Foreskin keratinocyte (primary cell): ENCODE measurements at places on chromosomes 4 and X. TPM values are rescaled to one million over a fixed set of nuclear protein-coding genes. Genes with fewer than 3 reads are reported as not detected.

- no peak for DNase-seq
Observed at GRCh38 chrX:439241-439640, 52.5 kb upstream of the PPP2R3B start.

The SNX12 gene
- total RNA-seq: 58.6 and 60.4 TPM in 2 replicates

- no peak for DNase-seq
Observed at GRCh38 chr4:163804001-163804400, 309.5 kb downstream of the TMA16 start.

- peak; percentile 1 for DNase-seq
Observed at GRCh38 chrX:102345916-102346315, 93.9 kb downstream of the NXF2B start.

The MAGED4 gene
- total RNA-seq: 3.7 and 6.0 TPM in 2 replicates

DNA sequence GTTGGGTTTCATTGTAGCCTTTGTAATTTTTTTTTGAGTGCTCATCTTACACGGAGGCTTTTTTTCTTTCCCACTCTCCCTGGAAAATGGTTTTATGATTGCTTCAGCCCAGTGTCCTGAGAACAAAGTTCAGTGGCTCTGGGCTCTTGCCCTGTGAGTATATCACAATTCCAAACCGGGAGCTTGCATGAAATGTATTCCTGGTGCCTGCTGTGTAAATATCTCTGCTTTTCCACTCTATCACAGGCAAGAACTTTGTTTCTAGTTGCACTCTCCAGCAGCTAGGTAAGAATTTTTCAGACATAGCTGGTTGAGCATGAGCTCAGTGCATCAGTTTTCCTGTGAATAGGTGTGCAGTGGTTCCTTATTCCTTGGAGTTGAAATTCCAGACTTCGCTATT is 60.8 kb downstream of the SUPT20HL2 start:
- DNase-seq: no peak

The KLHL2 gene
- 14.0 and 16.7 TPM in 2 replicates for total RNA-seq

The PF4V1 gene
- total RNA-seq: not detected in 2 replicates

GRCh38 chr4:70654605-70655011 is 11.7 kb downstream of the JCHAIN start:
- DNase-seq: no peak

DNA sequence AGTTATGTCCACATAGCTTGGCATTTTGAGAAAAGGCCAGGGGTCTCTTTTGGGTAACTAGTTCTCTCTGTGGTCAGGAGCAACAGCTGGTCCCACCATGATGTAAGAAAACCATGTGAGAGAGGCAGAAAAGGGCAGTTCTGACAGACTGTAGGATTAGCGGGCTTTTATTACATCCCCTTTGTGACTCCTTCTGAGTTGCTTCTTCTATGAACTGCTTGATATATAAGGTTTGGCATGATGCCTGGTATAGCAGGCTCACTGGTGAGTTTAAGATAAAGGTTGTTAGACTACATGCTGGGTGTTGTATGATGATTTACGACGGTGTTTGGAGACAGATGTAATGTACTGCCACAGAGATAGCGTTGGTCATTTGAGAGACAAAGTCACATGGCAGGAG is 2308.1 kb upstream of the AGA start:
- DNase-seq: peak; percentile 10

DNA sequence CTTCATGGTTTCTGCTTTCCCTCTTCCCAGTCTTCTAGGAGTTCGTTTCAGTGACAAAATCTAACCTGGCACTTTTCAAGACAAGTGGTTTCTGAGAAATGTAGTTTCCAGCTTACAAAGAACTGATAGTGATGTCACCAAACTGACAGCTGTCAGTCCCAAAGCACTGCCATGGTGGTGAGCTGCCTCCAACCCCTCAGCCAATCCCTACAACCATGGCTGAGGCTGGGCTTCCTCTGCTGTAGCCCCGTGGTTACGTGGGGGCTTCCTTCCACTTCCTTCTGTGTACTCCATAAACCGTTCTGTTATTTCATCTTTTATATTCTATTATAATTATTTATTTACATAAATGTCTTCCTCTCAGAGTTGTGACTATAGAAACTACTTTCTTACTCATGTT is 198.6 kb upstream of the AGA start:
- DNase-seq: no peak

GRCh38 chrX:79081895-79082512 is 62.5 kb upstream of the GPR174 start:
- DNase-seq: no peak

- no peak for DNase-seq
Observed at GRCh38 chr4:151766691-151767090, 5.9 kb upstream of the GATB start.

DNA sequence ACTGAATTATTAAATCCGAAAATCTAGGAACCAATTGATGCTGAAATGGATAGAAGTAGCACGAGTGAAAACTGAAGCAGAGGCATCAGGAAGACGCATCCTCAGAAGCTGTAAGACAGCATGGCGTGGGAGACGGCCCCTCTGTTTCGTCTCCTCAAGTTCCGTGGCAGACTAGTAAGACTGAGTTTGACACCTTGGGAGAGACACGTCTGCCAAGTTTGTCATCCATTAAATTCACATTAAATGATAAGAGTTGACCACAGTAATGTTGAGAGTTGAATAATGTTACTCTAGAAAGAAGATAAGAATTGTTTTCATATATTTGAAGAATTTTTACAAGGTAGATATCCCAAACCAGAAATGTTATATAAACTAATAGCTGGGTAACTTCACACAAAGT is 736.1 kb upstream of the FRG1 start:
- no peak for DNase-seq

DNA sequence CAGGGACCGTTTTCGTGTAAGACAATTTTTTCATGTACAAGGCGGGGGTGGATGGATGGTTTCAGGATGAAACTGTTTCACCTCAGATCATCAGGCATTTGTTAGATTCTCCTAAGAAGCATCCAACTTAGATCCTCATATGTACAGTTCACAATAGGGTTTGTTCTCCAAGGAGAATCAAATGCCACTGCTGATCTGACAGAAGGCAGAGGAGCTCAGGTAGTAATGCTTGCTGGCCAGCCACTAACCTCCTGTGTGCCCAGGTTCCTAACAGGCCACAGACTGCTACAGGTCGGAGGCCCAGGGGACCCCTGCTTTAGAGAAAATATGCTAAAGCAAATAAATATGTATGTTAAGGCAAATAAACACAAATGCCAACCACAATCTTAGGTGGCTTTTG is 61.3 kb downstream of the PPP3CA start:
- no peak for DNase-seq

DNA sequence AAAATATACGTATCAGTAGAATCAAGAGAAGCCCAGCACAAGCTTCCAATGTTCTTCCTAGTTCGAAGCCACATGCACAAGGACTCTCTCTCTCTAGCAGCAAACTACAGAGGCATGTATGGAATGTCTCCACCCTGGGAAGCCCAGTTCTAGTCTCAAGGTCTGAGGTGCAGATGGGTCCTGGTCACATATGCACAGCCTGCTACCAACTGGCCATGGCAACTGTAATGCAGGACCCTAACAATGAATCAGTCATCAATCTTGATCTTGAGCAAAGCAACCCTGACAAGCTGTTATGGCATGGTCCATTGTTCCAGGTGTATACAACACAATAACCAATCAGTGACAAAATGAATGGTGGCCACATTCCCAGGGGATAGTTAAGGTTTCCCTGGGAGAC is 55.8 kb downstream of the MBNL3 start:
- no peak for DNase-seq

DNA sequence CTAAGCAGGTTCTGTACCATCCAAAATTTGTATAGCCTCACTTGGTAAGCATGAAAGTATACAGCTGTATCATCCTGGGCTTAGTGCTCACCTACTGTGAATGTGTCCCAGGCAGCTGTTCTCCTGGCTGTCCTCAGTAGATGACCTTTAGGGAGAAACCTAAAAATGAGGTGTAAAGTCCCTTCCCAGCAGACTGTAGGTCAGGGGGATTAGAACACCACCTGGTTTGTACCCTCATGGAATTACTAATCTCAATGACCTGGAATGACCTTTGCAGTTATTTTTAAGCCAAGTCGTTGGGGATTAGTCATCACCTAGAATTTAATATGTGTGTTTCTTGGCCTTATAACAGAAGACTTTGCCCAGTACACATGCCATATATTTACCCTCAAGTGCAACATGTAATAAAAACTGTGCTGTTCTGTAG is 39.1 kb upstream of the MBTPS2 start:
- DNase-seq: no peak

- no peak for DNase-seq
Observed at GRCh38 chrX:3320471-3321046, 25.9 kb downstream of the MXRA5 start.

DNA sequence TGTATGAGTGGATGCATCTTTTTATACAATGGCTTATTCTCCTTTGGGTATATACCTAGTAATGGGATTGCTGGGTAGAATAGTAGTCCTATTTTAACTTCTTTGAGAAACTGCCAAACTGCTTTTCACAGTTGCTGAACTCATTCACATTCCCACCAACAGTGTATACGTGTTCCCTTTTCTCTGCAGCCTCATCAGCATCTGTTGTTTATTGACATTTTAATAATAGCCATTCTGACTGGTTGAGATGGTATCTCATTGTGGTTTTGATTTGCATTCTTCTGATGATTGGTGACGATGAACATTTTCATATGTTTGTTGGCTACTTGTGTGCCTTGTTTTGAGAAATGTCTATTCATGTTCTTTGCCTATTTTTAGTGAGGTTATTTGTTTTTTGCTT is 687.0 kb upstream of the EPHA5 start:
- DNase-seq: peak; percentile 10

DNA sequence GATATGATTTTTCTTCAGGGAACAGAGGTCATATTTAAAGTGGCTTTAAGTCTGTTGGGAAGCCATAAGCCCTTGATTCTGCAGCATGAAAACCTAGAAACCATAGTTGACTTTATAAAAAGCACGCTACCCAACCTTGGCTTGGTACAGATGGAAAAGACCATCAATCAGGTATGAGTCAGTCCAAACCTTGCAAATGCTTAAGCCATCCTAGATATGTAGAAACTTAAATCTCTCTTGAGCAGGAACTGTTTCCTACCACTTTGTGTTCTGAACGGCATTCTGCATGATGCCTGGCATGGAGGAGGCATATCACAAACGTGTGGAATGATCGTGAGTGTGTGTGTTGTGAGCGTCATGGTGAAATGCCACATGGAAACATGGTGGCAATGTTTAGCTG is 164.8 kb downstream of the PTTG2 start:
- no peak for DNase-seq

DNA sequence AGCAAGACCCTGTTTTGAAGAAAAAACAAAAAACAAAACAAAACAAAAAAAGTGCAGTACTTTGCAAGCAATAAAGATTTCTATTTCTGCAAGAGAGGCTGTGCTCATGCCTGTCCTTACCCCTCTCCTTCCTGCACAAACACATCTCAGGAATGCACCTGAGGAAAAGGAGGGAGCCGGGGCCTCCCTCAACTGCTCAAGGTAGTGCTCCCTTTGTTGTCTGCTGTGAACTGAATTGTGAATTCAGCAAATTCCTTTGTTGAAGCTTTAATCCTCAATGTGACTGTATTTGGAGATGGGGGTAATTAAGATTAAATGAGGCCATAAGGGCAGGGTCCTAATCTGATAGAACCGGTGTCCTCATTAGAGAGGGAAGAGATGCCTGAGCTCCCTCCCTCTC is 13.9 kb downstream of the FTSJ1 start:
- peak; percentile 60 for DNase-seq

DNA sequence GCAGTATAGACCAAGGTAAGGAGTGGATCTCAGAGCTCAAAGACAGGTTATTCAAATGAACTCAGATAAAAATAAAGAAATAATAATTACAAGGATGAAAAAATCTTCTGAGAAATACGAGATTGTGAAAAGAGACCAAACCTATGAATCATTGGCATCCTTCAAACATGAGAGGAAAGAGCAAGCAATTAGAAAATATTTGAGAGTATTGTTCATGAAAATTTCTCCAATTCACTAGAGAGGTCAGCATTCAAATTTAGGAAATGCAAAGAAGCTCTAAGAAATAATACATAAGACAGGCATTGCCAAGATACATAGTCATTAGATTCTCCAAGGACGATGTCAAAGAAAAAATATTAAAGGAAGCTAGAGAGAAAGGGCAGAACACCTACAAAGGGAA is 93.5 kb upstream of the GALNTL6 start:
- DNase-seq: no peak

The TRPC5OS gene
- total RNA-seq: not detected in 2 replicates

The LIMCH1 gene
- total RNA-seq: 0.25 and 0.65 TPM in 2 replicates

The PABPC1L2A gene
- total RNA-seq: not detected in 2 replicates

- DNase-seq: no peak
Observed at GRCh38 chrX:39309721-39310152, 508.5 kb downstream of the MID1IP1 start.

GRCh38 chr4:8379281-8379680 is 61.2 kb downstream of the ACOX3 start:
- DNase-seq: no peak

GRCh38 chr4:89829470-89830138 is 7.4 kb downstream of the SNCA start:
- peak; percentile 64 for DNase-seq

GRCh38 chrX:44914532-44915198 is 41.7 kb downstream of the KDM6A start:
- no peak for DNase-seq

DNA sequence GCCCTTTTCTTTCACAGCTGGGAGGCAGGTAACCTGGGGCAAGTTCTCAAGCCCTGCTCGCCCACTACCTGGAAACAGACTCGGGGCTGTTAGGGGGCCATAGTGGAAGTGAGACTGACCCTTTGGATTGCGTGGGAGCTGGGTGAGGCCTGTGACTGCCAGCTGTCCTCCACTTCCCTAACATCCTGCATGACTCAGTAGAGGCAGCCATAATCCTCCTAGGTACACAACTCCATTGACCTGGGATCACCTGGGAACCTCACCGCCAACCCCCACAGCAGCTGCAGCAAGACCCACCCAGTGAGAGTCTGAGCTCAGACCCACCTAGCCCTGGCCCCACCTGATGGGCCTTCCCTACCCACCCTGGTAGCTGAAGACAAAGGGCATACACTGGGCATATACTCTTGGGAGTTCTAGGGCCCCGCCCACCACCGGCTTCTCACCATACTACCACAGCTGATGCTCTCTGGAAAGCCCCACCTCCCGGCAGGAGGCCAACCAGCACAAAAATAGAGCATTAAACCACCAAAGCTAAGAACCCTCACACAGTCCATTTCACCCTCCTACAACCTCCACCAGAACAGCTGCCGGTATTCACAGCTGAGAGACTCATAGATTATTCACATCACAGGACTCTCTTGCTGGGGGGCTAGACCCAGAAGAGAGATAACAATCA is 61.1 kb upstream of the DCTD start:
- DNase-seq: peak; percentile 69

- no peak for DNase-seq
Observed at GRCh38 chrX:64187762-64188150, 17.8 kb downstream of the AMER1 start.

DNA sequence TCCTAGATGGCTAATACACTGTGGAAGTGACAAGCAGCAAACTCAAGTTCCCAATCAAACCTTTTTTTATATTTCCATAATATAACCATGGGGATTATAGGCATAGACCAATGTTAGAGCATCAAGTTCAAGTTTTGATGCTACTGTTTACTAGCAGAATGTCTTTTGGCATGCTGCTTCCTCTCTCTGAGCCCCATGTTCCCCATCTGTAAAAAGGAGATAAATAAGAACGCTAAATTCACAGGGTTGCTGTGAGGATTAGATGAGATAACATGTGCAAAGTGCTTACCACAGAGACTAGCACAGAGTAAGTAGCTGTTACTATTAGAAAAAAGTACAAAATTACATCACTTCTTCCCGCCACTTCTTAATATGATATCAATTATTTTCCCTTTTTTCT is 18.0 kb downstream of the MBNL3 start:
- no peak for DNase-seq
